NCI-H2029 treated with DMSO at 0.1 percent for 48 hours (cell line): ENCODE measurements at places on chromosomes 3 and 15.

DNA sequence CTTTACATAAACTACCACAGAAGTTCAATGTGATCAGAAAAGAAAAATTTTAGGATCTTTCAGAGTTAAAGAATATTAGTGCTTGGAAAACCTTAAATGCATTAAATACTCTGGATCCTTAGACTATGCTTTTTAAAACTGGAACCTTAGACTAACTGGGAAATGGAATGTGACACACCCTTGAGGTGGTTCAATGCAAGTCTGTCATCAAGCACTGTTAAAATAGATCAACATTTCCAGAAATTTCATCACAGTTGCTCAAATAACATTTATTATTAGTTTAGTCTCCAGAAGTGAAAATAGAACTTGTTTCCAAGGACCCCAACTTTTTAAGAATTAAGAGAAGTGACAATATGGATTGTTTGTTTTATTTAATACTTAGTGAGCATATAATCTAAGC lies 71.8 kb downstream of the GAP43 start:
- no peak for DNase-seq

DNA sequence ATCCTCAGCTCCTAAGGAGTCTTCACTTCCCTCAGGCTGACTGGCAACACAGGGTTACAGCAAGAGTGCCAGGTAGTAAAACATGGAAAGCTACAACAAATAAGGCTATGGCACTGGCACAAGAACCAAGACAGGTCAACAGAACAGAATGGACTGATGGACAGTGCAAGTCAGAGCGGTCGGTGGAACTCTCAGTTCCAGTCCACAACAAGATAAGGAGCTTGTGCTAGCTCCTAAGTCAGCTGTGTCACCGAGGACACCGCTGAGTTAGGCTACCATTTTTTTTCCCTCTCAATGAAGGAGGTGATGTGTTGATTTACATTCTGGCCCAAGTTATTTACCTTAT lies 55.9 kb upstream of the LIMD1 start:
- no peak for DNase-seq

DNA sequence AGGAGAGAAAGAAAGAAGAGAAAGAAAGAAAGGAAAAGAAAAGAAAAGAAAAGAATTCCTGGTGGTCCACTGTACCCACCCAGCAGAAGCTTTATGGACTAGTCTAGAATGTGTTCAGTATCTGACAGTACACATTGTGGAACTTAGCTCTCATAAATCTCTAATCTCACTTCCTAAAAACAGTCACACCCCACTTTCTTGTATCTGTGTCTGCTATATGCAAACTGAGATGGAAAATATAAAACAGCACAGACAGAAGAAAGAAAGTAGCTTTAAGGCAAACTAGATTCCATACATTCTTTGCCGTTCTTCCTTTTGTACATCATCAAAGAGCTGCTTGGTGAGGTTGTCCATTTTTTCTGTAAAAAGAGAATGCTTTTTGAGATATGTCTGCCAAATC lies 41.1 kb upstream of the GNB5 start:
- no peak for DNase-seq

- no peak for DNase-seq
These were observed 124.6 kb downstream of the AKAP13 start for GRCh38 chr15:85504749-85505676.

- DNase-seq, result no peak
These were observed 24.9 kb upstream of the KCTD6 start for GRCh38 chr3:58466899-58467563.

DNA sequence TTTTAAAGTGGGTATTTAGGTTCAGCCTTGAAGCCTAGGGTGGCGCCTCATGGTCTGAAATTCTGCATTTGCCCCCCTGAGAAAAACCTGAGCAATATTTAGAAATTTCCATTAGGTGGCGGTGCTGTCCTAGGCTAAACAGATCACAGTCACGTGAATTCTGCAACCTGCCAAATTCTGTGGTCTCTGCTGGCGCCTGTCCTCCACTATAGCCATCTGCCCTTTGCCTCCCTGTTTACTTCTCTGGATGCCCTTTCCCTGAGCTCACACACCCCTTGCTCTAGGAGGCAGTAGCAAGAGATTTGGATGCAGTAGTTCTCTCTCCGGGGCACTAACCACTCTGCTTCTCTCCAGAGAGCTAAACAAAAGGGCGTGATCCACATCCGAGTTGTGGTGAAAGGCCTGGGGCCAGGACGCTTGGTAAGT lies 9.1 kb downstream of the MRPS11 start:
- no peak for DNase-seq

DNA sequence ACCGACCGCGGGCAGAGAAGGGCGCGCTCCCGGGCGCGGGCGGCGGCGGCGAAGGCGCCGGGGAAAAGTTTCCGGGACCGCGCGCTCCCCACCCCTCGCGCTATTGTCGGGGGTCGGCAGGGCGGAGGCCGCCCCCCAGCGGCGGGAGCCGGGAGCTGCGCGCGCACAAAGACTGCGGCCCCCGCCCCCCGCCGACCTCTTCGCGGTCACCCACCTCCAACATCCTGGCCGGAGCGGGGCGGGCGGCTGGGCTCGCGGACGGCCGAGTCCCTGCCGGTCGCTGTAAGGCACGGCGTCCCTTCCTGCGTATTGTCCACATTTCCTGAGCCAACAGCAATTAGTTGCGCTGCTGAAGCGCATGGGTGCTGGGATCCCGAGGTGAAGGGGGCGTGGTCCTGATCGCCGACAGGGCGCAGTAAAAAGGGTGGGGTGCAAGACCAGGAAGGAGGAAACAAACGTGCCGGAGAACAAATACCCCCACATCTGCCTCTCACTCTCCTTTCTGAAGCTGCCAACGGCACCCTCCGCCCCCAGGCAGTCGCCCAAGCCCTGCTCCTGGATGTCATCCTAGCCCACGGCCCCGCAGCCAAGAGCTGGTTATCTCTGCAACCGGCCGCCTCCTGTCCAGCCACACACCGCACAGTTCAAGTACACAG lies at the start of gene TMEM44:
TMEM44 (minus strand) TSS at position 71 of the 656 bp plus-strand sequence. CDS start 204 bp downstream, outside the sequence.
- DNase-seq, result peak; percentile 80

GRCh38 chr3:37622999-37623883 lies 238.4 kb upstream of the CTDSPL start:
- DNase-seq, result no peak

GRCh38 chr3:178732824-178733223 lies 196.6 kb downstream of the KCNMB2 start:
- no peak for DNase-seq

GRCh38 chr3:11560746-11561145 lies 83.0 kb downstream of the VGLL4 start:
- DNase-seq, result no peak

GRCh38 chr3:188280627-188281026 lies 126.7 kb downstream of the LPP start:
- no peak for DNase-seq

DNA sequence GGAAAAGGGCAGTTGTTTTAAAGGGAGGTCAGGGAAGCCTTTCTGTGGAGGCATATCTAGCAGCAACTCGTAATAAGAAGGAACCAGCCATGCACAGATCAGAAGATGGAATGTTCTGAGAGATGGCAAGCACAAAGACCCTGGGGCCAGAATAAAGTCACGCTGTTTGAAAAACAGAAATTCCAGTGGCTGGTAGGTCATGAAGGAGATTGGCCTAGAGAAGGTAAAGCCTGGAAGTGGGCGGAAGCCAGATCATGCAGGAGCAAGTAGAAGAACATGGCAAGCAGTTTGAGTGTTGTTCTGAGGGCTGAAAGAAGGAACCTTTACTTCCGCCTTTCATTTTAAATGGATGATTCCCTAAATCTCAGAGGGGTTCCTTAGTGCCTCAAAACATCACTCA lies 208.1 kb upstream of the PPP2R3A start:
- DNase-seq, result no peak

- peak; percentile 82 for DNase-seq
These were observed 116.7 kb upstream of the CGNL1 start for GRCh38 chr15:57259568-57260040.

- no peak for DNase-seq
These were observed 111.5 kb downstream of the RSRC1 start for GRCh38 chr3:158221426-158221825.

- no peak for DNase-seq
These were observed 300.2 kb downstream of the OTOL1 start for GRCh38 chr3:161796780-161797179.

GRCh38 chr3:153216928-153217327 lies 54.9 kb downstream of the RAP2B start:
- no peak for DNase-seq

GRCh38 chr3:58666683-58667082 lies at the start of gene FAM3D:
TSS of gene FAM3D (minus strand) at chr3:58666774. CDS start at chr3:58655563, 11,211 bp downstream.
- no peak for DNase-seq

DNA sequence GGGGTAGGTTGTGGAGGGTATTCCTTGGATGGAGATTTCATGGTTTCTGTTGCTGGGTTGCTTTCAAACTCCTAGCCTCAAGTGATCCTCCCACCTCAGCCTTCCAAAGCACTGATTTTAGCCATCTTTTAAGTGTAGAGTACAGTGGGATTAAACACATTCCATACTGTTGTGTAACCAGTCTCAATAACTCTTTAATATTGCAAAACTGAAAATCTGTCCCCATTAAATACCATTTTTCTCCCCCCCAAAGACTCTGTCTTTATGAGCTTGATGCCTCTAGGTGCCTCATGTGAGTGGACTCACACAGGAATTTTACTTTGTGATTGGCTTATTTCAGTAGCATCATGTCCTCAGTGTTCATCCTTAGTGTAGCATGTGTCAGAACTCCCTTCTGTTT lies 74.7 kb upstream of the ATP10A start:
- DNase-seq, result no peak

DNA sequence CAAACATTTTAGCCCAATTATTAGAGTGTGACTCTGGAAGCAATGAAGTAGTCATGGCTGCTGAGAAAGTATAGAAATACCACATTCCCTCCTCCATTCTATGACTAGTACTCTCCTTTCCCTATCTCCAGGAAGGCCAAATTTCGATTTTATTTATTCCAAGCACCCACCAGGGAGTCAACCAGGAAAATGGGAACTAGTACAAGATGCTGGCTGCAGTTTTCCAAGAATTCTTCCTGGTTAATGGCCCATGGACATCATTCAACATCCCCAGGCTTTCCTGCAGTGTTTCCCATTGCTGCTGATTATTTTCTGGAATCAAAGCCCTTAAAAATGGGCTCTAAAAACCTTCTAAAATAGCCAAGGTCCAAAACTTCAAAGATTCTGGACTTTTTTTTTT lies 247.9 kb upstream of the STT3B start:
- no peak for DNase-seq

GRCh38 chr3:67045711-67046465 lies 47.8 kb downstream of the KBTBD8 start:
- DNase-seq, result no peak

- no peak for DNase-seq
These were observed 72.1 kb downstream of the IL1RAP start for GRCh38 chr3:190585805-190586630.

GRCh38 chr3:179943117-179943880 lies 93.4 kb downstream of the PEX5L start:
- DNase-seq, result no peak

DNA sequence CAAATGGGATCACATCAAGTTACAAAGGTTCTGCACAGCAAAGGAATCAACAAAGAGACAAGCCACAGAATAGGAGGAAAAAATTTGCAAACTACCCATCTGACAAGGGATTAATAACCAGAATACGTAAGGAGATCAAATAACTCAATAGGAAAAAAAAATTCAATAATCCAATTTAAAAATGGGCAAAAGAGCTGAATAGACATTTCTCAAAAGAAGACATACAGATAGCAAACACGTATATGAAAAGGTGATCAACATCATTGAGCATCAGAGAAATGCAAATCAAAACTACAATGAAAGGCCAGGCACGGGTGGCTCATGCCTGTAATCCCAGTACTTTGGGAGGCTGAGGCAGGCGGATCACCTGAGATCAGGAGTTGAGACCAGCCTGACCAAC lies 23.5 kb upstream of the CPEB1 start:
- no peak for DNase-seq

DNA sequence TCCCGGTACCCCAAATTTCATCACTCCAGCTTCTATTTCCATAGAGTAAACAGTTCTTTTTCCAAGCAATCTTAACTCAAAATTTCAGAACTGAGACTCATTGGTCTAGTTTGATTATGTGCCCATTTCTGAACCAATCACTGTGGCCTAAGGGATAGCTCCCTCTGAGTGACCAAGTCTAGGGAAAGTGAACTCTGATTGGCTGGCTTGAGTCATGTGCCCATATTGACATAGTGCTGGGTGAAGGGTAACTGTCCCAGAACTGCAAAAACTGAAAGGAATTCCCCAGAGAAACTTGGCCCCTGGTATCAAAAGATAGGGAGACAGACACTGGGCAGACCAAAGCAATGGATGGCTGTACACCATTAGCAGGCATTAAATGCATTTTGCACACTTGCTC lies 171.2 kb upstream of the WNT5A start:
- no peak for DNase-seq

DNA sequence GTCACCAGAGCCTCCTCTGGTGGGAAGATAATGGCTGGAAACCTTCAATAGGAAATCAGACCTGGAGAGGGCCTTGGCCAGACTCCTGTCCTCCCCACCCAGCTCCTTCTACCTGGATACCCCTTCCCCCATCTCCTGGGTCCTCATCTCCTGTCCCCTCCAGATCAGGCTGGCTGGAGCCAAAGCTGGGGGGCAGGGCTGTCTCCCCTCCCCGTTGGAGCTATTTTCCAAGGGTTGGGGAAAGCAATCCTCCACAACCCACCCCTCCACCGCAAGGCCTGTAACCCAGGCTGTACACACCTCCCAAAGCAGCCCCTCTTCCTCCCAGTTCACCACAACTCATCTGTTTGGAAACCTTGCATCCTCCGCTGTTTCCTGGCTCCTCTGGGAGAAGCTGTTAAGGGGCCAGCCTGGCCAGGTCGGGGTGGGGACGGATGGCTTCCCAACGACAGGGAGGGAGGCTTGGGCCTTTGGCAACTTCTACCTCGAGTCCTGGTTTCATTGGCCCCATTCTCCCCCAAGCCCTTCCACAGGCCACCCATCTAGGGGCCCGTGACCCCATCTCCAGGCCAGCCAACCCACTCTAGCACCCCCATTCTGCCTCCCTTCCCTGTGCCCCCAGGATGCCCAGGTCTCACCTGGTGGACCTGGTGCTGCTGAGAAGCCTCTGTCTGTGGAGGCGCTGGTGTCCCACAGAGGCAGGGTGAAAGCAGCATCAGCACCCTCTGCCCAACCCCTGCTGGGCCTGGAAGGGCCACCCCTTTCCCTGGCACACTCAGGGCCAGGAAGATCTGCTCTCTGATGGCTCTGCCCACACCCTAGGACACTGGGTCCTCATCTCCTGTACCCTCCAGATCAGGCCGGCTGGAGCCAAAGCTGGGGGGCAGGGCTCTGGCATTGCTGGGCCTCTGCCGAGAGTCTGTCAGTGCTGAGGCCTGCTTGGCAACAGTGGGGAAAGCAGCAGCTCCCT lies 22.1 kb upstream of the GOLGA6C start:
- DNase-seq, result no peak

DNA sequence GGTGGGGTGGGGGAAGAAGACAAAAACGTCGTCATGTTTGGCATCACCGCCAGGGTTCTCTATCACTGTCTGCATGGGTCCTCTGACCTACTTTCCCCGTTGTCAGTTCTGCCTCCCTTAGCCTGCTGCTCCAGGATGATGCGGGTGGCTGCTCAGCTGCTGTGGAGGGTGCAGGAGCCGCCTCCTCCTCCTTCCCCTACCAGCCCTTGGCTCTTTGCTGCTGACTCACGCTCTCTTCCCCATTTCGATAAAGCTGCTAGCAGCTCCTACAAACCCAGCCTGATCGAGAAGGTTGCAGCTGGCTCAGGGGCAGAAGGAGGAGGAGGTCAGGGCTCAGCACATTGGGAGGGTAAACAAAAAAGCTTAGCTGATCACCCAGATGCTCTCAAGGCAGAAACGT lies 49.5 kb upstream of the SEC13 start:
- no peak for DNase-seq

GRCh38 chr3:53153980-53154379 lies 7.0 kb upstream of the PRKCD start:
- DNase-seq, result no peak

- no peak for DNase-seq
These were observed 40.5 kb downstream of the PGPEP1L start for GRCh38 chr15:98967096-98967495.
